ENCODE measurements at places on chromosomes 3 and 15. TPM values are rescaled to one million over a fixed set of nuclear protein-coding genes. Genes with fewer than 3 reads are reported as not detected.

Gene ARL6
- 3.5 TPM for total RNA-seq

DNA sequence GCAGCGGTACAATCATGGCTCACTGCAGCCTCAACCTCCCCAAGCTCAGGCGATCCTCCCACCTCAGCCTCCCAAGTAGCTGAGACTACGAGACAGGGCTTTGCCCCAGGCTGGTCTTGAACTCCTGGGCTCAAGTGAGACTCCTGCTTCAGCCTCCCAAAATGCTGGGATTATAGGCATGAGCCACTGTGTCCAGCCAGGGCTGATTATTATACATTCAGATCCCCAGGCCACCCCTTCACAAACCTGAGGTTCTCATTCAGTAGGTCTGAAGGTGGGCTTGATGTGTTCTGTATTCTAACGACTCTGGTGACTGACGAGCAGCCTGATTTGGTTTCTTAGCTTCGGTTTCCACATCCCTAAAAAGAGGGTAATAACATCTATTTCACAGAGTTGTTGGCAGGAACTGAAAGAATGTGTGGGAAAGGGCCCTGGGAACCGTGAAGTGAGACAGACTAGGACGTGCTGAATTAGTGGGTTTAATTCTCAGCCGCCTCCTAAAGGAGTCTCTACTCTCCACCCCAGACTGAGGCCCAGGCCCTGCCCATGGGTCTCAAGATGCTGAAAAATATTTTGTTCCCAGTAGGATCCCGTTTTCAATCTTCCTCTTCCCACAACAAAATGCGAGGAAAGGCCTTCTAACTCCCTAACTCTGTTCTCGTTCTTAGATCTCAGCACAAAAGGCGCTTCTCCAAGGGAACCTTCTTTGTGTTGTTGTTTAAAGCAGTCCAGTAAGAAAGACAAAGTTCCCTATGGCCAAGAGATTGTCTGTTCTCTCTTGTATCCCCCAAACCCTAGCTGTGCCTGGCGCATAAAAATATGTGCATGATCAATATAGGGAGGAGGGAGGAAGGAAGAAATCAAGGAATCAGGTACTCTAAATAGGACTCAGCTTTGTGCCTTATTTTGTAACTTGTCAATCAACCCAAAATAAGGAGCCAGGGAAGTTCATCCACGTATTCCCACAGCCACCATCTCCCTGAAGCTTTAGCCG lies 210.0 kb upstream of the TOPAZ1 start:
- no peak for ATAC-seq

DNA sequence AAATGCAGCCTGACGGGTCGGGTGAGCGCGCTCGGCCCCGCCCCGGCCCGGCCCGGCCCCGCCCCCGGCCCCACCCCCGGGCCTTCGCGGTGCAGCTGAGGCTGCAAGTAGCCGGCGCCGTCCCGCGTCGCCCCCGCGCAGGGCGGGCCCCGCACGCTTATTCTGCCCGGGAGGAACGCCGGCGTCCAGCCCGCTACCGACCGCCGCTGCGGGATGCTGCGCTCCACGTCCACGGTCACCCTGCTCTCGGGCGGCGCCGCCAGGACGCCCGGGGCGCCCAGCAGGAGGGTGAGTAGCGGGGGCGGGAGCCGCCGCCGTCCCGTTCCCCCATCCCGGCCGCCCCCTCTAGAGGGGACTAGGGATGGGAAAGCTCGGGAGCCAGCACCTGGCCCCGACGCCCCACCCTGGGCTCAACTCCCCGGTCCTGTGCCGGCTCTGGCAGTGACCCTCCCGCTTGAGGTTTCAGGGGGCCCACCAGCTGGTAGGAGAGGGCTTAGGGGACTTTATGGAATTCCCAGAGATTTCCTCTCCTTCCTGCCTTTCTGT lies at the start of gene MYZAP:
Gene MYZAP, plus strand, starts transcription at position 83 of the 546 bp plus-strand sequence. Its CDS starts 131 bp downstream, at position 214.
- peak; percentile 88 for ATAC-seq

Gene TMEM158
- total RNA-seq, result 3.5 TPM

Gene AMT
- 0.88 TPM for total RNA-seq

Gene KIF15
- 7.3 TPM for total RNA-seq
